ENCODE measurements at places on chromosomes 4 and X.

GRCh38 chr4:146510942-146511341, 10.8 kb downstream of the SLC10A7 start:
- DNase-seq = no peak

GRCh38 chrX:18676470-18676869, 4.6 kb upstream of the RS1 start:
- no peak for DNase-seq

- DNase-seq = no peak
Measured at GRCh38 chr4:23952258-23952657, 62.4 kb upstream of the PPARGC1A start.

DNA sequence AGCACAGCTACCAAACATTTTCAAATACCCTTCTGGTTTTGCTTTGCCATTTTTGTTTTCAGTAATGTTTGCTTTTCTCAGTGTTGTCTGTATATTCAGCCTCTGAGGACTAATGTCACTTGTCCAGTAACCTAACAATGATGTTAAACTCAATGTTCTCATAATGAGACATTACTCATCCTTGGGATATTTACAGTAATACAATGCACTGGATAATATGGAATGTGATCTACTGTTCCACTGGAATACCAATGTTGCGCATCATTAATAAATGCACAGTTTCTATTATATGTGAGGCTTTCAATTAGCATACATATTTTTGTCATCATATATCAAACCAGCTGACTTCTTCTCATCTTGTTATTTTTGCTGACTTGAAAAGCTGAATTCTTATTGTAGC, 259.1 kb downstream of the SH2D1A start:
- DNase-seq = no peak

DNA sequence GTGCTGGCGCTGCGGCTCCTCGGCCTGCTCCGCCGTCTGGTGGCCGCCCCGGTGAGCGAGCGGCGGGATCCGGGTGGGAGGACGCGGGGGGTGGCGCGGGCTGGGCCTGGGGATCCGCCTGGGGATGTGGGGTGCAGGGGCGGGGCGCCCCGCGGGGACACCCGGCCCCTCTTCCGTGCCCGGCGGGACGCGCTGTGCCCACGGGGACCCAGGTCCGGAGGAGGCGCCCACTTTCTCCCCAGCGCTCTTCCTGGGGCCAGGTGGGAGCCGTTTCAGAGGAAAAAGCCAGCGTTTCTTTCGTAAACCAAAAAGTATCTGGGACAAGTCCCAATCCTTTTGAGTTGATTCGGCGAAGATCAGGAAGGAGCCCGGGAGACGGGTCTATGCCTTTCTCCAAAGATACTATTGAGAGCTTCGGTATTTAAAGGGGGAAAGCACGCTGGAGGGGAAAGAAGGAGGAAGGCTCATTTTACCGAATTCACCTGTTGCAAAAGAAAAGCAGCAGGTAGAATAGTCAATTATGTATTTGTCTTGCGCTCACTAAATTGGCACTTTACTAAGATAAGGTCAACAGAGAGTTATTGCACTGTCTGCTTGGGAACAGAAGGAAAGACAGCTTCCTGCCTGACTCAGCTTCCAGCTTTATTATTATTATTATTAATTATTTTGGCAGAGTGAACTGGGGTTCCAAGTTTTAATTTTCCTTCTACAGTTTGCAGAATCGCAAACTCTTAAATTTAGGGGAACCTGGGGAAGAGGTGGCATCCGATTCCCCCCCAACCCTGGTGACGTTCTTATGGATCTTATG, 81.5 kb upstream of the CD99 start:
- DNase-seq = no peak

- no peak for DNase-seq
Measured at GRCh38 chrX:87664381-87664780, 146.8 kb downstream of the KLHL4 start.

DNA sequence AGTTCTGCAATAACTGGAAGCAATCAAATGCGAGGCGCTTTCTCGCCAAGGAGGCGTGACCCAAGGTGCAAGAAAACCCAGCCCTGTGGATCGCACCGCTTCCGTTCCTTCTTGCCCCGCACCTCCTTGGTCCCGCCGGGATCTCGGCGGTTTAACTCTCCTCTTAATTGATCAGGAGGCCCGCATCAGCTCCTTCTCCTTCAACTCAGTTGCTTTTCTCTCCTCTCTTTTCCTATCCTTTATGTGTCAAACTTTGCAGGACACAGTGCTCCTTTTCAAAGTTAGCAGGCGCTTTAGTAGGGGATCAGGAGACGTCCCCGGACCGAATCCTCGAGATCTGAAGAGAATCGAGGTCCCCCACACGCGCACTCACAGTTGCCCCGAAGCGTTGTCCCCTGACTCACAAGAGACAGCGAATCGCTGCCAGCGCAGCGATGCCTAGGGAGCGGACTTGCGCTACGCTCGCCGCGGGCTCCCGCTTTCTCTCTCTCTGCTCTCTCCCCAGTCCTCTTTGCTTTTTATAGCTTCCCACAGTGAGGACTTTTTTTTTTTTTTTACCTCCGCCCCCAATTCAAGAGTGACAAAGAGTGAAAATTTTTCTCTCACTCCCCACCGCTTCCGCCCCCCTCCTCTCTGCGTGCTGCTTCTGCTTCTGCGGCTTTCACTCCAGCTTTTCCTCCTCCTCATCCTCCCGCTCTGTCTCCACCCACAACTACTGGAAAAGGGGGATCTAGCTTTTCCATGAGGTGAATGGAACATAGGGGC, at the start of gene DKK2:
DKK2 (minus strand) TSS at position 495 of the 765 bp plus-strand sequence. CDS start 722 bp downstream, outside the sequence.
- DNase-seq = no peak

GRCh38 chr4:101941816-101942358, 151.4 kb downstream of the BANK1 start:
- DNase-seq = no peak

- DNase-seq = no peak
Measured at GRCh38 chrX:72621625-72622485, 49.2 kb upstream of the HDAC8 start.

GRCh38 chrX:14616836-14617235, 87.5 kb downstream of the GLRA2 start:
- DNase-seq = no peak

DNA sequence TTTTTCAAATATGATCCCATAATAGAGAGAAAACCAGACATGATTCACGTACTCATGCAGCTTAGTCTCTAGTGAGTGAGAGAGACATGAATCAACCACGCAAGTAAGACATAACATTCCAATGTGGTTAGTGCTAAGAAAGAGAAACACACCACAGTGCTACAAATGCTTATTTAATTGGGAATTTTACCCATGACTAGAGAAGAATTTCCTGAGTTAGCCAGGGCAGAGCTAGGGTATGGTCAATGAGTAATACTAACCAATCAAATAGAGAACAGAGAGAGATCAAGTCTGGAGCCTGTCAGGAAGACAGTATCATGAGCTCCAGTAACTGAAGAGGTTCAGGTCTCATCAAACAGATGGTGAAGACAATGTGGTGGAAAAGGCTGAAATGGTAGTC, 495.2 kb downstream of the PDGFC start:
- no peak for DNase-seq

DNA sequence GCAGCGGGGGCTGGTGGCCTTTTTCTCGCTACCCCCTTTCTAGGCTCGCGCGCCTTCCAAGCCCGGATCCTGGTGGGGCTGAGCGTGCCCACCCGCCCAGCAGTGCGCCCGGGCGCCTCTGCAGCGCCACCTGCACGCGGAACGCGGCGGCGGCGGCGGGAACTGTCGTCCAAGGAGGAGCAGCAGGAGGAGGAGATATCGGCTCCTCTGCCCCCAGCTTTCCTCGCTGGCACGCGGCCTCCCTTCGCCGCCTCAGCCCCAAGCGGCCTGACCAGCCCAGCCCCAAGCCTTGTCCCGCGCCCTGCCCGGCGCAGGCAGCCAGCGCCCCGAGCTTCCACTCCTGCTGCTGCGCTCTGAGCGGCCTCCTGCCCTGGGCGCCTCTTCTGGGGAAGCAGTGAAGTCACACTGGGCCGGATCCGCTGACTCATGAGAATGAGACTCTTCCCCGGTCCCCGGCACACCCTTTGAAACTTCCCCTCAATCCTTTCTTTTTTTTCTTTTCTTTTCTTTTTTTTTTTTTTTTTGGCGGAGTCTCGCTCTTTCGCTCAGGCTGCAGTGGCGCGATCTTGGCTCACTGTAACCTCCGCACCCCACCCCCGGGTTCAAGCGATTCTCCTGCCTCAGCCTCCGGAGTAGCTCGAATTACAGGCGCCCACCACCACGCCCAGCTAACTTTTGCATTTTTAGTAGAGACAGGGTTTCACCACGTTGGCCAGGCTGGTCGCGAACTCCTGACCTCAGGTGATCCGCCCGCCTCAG, 10.6 kb upstream of the ELF4 start:
- DNase-seq = peak; percentile 48

- no peak for DNase-seq
Measured at GRCh38 chrX:39619182-39620009, 478.4 kb downstream of the BCOR start.

GRCh38 chr4:129839687-129840086, 743.7 kb downstream of the C4orf33 start:
- no peak for DNase-seq

GRCh38 chr4:94504545-94504944, 52.8 kb downstream of the PDLIM5 start:
- DNase-seq = no peak

DNA sequence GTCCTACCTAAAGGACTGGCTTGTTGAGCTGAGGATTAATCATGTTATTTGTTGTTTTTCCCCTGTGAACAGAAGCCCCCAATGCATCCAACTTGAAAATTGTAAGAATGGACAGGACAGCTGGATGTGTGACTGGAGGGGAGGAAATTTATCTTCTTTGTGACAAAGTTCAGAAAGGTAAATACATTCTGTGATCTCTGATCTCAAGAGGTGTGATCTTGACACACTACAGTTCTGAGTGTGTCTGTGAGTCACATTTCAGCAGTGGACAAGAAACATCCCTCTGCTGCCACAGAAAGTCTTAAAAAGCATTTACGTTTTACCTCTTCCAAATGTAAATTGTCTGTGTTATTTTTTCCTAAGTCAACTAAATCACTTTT, 79.3 kb downstream of the NFKB1 start:
- DNase-seq = no peak

DNA sequence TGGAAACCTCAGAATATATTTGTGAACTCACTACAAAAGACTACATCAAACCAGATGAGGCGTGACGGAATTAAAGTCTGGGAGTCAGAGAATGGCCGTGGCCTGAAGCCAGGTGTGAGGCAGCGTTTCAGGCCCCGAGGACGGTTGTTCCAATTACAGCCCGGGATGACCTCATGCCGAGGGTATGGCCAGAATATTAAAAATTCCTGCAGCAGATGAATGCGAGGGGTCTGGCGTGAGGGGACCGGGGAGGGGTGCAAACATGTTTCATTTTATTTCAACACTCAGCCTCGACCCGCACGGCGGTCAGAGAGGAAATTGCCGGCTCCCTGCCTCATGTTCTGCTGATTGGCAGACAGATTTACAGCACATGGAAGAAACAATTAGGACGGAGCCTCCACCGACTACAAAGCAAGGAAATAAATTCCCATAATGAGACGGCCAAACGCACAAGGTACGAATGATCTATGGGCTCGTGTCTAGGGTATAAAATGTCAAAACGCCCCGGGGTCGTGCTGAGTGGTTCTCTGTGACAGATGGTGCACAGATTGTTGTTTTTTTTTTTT, 289.7 kb downstream of the SHOX start:
- no peak for DNase-seq

DNA sequence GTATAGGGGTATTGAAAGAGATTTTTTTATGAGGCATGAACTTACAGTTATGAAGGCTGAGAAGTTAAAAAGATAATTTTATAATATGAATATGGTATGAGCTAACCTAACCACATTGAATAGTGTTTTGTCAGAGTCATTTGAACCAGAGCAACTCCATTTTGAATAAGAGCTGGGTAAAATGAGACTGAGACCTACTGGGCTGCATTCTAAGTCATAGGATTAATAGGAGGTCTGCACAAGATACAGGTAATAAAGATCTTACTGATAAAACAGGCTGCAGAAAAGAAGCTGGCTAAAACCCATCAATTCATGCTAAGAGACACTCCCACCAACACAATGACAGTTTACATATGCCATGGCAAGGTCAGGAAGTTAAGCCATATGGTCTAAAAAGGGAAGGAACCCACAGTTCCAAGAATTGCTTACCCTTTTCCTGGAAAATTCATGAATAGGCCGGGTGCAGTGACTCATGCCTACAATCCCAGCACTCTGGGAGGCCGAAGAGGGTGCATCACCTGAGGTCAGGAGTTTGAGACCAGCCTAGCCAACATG, 209.2 kb downstream of the TECRL start:
- DNase-seq = no peak

GRCh38 chrX:21990832-21991231, 41.3 kb upstream of the PHEX start:
- DNase-seq = no peak

DNA sequence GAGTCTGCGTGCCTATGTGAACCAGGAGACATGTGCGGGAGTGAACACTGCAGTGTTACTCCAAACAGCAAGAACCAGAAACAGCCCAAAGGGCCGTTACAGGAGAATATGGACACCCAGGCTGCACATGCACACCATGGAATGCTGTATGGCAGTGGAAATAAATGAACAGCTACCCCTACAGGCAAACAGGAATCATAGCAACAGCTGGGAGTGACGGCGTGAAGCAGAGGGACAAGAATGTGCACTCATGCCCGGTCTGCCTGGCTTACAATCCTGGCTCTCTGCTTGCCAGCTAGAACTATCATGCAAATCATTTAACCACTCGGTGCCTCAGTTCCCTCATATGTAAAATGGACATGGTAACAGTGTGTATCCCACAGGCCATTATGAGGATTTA, 16.6 kb downstream of the GPKOW start:
- no peak for DNase-seq

DNA sequence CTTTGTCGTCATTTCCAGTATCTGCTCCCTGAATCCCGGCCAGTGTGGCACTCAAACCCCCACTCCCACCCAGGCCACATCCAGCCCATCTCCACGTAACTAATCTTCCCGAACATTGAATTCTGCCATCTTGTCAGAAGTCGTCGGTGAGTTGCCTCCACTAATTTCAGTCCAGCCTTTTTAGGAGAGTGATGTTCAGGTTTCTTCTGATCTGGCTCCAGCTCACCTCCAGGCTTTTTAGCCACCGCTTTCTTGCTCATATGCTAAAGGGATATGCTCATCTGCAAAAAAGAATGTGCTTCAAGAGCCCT, 1.3 kb downstream of the TMEM165 start:
- no peak for DNase-seq

DNA sequence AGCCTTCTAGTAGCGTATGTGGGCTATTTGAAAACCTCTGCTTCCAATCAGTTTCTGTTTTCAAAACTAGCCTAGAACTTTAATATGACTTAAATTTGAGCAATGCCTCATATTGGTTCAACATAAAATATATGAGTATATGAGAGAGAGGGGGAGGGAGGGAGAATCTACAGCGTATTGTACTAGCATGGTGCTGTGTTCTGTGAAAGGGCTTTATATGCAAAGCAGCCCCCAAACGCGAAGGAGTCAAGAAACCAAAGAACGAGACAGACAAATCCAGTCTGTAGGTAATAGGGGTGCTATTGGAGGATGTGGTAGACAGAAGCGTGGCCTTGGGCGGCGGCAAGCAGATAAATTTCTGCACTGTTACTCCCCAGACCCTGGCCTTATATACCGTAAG, 784 bp upstream of the ANXA5 start:
- no peak for DNase-seq

- no peak for DNase-seq
Measured at GRCh38 chr4:183987987-183988392, 82.9 kb downstream of the STOX2 start.
